ENCODE measurements at places on chromosomes 1 and 21.

DNA sequence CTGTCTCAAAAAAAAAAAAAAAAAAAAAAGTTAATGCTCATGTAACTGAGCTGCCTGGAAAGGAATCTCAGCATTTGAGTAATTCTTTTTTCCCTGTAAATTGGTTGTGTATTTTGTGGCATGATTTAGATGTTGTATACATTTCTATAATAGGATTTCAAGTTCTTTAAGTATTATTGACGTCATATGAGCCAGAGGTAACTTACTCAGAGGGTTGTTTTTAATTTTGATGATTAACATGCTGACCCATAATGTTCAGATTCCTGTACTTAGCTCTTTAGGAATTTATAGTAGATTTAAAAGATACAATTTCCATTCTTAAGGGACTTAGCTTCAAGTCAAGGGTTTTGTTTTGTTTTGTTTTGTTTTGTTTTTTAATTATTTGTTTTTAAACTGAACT lies 120.4 kb downstream of the CACHD1 start:
- DNase-seq: no peak

DNA sequence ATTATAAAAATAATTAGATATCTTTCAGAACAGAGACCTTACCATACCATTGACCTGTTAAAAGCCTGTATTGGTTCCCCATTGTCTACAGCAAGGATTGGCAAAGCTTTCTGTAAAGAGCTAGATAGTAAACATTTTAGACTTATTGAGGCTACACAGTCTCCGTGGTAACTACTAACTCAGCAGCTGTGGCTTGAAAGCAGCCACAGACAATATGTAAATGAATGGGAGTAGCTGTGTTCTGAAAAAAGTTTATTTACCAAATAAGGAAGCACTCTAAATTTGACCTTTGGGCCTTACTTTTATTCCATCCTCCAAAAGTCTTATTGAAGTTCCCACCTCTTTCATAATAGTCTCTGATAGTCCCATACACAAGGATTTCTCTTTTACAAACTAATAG lies 39.7 kb downstream of the NUP210L start:
- DNase-seq: no peak

GRCh38 chr1:57866998-57867397 lies 443.1 kb upstream of the DAB1 start:
- no peak for DNase-seq

DNA sequence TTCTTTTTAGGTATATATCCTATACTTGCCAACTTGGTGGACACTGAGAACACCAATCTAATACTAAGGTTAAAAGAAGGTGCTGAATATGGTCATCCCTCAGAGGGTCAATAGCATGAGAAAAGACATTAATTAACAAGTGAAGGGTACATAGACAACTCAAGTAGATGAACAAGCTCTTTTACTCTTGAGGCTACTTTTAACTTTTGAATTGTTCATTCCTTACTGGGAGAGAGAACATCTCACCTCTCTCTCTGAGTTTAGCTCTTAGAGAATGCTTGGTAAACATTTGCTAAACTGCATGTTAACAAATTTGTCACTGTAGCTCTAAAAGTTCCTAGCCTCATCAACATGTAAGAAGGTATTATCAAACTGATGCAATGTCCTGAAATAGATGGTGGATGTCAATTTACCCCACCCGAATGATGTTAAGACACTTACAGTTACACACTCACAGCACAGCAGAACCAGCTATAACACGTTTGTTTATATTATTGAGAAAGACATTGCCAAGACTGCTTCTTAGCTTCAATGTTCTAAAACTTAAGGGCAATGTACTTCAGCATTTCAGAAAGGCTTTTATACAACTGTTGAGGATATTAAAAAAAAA lies 35.9 kb downstream of the HEATR1 start:
- peak; percentile 60 for DNase-seq

DNA sequence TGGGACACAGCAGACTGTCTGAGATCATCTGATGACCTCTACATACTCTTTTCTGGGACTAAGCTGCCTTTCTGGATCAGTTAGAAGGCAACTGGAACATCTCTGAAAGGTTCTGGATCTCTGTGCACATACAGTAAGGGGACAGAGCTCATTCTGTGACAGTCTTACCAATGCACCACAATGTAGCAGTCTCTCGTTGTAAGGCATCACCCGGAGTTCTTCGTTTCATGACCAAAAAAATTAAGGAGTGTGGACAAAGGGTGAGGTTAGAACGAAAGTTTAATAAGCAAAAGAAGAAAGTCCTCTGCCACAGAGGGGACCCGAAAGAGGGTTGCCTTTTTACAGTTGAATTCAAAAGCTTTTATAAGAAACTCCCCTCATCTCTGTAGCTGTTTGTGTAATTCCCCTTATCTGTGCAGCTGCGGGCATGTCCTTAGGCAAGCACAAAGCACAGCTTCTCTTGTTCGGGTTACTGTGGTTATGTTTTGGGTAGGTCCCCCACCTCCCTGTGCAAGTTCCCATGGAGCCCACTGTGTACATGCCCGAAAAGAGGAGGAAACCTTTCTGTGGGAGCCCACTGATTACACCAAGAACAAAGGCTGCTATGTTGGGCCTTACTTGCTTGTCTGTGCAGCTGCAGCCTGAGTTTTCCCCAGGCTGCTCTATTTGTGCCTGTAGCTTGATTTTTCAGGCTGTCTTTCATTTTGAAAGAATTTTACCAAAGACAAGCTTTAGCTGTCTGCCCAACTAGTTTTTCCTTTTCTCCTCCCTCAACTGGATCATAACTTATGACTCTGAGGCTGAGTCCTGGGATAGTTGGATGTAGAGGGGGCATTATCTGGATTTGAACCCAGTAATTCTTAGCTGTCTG lies 53.1 kb upstream of the CACNA1E start:
- no peak for DNase-seq

DNA sequence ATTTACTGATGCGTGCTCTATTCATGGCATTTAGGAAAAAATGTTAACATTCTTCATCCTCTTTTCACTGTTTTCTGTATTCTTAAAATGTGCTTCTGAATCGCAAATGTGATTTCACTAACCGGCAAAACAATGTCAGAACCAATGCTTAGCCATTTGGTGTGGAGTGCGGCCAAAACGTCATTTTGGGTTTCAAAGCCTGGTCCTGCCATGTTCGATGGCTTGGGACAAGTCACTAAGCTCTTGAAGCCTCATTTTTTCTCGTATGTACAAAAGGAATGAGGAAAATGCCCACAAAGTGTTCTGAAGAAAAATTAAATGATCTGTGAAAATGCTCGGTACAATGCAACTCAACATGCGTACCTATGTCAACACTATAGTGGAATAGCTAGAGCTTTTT lies 175.3 kb downstream of the APP start:
- DNase-seq: no peak

DNA sequence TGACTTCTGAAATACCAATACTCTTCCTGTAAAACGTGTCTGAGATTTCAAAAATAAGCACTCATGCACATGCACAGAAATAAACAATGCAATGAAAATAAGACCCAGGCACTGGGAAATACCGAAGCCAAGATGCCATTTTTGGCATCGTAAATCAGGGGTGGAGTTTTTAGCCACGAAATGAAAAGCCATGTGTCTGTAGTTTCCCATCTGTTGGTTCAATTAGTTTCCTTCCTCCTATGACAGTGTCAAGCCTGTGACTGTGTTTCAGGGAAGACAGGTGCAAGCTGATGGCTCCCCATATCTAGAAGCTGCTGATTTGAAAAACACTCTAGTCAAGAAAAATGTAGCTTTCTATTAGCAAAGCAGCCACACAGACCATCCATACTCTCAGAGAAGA lies 480.4 kb upstream of the CAMK1G start:
- DNase-seq: no peak

DNA sequence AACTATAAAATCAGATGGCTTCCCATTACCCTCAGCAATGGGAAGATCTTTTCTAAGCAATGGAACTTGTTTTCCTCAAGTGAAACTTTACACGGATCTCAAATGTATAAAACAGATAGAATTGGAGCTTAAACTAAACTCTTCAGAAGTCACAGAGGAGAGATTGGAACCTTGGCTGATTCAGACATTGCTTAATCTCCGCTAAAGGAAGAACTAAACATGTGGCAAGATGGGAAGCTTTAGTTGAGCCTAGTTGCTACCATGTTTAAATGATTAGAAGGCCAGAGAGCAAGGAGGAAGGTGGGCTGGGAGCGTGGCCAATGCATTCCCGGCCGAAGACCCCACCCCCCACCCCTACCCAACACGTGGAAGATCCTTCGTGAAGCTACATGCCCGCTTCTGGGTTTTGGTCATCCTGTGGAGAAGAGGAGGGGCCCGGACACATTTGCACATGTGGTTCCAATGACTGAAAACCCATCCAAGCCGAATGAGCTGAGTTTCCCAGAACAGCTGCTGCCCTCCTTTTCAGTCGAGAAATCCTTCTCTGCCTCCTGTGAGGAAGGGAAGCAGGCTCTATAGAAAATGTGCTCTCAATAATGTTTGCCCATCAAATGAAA lies 164.3 kb downstream of the MIS18A start:
- peak; percentile 84 for DNase-seq

DNA sequence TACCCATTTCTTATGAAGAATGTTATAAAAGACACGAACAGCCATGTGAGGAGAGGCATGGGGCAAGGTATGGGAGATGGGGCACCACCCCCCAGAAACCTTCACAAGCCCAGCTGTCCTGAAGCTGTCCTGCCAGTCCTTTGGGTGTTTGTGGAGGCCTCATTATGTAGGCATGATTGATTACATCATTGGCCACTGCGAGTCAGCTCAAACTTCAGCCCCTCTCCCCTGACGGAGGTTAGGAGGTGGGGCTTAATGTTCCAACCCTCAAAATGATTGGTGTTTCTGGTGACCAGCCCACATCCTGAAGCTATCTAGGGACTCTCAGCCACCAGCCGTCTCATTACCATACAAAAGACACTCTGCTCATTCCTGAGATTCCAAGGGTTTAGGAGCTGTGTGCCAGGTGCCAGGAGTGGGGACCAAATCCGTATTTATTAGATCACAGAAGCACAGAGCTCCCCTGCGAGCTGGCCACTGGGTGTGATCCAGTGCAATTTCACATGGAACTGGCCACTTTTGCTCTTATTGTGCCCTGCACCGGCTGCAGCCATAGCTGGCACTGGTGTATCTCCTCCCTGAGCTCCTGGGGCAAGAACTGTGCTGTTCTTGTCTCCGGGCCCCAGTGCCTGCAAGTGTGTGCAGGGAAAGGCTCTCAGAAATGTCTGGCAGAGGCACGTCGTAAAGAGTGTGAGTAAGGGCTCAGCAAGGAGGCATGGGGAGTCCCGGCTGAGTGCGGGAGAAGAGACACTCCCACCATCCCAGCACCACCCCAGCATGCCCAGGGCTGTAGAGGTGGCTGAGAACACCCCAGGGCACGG lies 10.5 kb downstream of the KIAA1614 start:
- DNase-seq: peak; percentile 25

DNA sequence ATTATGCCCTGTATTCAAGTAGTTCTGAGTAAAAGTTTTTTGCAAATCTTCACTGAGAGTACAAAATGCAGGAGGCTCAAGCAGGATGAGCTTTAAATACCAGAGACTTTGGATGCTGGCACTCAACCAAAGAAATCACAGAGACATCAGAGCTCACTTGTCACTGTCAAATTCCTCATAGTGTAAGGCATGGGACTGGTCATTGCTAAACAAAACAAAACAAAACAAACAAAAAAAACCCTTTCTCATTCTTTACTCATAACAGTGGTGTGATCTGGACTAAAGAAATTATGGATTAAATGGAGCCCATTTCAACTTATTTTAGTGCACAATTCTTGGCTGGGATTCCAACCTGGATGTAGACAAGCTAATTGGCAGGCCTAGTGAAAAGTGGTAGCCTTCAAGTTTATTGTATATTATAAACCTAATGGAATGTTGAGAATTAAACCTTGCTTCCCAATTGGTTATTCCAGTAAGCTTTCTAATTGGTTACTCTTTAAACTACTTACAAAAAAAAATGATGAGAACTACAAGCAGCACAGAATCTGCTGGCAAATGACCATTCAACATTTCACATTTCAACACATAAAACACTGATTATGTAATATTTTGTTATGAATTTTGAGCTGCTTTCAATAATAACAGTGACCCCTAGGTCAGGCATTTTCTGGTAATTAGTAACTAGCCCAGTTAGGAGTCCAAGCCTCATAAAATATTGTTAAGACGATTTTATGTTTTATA lies 30.6 kb upstream of the NEK7 start:
- DNase-seq: peak; percentile 89

GRCh38 chr1:40059338-40059959 lies 18.9 kb downstream of the CAP1 start:
- DNase-seq: peak; percentile 51

DNA sequence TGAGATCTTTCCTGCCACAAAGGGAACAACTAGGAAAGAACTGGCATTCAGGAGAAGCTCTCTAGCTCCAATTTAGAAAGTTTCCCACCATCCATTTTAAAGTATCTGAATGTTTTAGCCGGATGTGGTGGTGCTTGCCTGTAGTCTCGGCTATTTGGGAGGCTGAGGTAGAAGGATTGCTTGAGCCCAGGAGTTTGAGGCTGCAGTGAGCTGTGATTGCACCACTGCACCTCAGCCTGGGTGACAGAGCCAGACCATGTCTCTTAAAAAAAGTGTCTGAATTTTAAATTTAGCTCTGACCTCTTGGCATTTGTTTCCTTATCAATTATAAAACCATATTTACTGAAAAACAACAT lies 67.2 kb downstream of the RPAP2 start:
- no peak for DNase-seq

DNA sequence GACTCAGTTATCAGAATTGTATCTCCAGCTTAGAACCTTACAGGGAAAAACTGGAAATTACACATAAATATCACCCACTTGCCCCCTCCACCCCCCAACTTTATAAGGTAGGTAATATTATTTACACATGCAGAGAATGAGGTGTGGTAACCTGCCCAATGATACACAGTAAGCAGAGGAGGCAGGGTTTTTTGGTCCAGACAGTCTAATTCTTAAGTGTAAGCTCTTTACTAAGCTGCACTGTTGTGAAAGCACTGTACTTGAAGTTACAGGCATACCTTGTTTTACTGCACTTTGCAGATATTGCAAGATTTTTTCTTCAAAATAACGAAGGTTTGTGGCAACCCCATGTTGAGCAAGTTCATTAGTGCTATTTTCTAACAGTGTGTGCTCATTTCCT lies 24.8 kb upstream of the MYOCOS start:
- peak; percentile 23 for DNase-seq

GRCh38 chr1:153432874-153433681 lies 16.8 kb downstream of the S100A7A start:
- DNase-seq: no peak

GRCh38 chr1:116833718-116834117 lies 76.0 kb upstream of the PTGFRN start:
- DNase-seq: no peak

- no peak for DNase-seq
Measured at GRCh38 chr1:119027759-119028158, 39.6 kb upstream of the TBX15 start.

- DNase-seq: no peak
Measured at GRCh38 chr1:30662291-30662840, 61.0 kb downstream of the MATN1 start.
